Activated B cell treated with CpG ODN at 0.5 μM for 24 hours (primary cell): ENCODE measurements at places on chromosomes 11 and 22. TPM values are rescaled to one million over a fixed set of nuclear protein-coding genes. Genes with fewer than 3 reads are reported as not detected.
A peak's percentile ranks its signal among the peaks of the same experiment; 100 is the strongest.

- DNase-seq = no peak
These were observed 62.8 kb upstream of the PRDM11 start for GRCh38 chr11:45083544-45084087.

GRCh38 chr11:121688055-121688491 lies 235.3 kb upstream of the SORL1-AS1 start:
- no peak for DNase-seq

Gene OR5F1
- not detected in 2 replicates for total RNA-seq

DNA sequence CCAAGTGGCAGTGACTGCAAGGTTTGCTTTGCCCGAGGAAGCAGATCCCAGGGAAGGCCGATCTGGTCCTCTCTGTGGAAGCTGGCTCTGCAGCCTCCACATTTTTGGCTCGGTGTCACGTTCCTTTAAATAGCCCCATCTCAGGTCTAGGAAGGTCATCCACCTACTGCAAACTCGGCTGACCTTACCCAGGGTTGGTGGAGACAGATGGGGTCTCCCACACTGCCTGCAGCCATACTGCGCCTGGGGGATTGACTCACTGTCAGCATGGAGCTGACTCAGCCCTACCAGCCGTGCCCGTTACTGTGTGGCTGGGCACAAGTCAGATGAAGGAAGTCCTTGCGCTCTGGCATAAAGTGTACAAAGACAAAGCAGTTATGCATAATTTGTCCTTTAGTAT lies 16.9 kb downstream of the CDPF1 start:
- no peak for DNase-seq

DNA sequence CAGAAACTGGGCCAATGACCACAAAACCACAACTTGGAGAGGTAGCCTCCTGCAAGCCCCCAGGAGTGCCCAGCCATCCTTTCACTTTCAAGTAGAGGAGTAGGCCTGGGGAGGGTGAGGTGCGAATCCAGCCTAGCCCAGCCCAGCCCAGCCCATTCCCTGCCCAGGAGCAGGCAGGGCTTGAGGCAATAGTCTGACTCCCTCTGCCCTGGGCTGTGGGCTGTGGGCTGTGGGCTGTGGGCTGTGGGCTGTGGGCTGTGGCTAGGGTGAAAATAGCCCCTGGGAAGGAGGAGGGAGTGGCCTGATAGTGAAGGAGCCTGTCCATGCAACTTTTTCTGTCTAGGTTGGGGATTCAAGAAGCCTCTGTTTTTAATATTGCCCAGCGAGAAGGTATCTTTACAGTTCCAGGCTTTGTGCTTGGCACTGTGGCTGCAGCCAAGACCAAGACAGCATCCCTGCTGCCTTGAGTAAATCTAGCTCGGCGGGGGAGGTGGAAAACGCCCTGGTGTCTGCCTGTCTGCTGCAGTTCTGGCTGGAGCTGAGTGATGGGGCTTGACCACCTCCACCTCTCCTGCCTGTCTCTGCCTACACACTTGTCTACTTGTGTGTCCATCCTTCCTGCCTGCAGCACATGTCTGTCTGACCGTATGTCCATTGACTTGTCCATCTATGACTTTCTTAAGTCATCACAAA lies 40.7 kb downstream of the LMO1 start:
- no peak for DNase-seq

DNA sequence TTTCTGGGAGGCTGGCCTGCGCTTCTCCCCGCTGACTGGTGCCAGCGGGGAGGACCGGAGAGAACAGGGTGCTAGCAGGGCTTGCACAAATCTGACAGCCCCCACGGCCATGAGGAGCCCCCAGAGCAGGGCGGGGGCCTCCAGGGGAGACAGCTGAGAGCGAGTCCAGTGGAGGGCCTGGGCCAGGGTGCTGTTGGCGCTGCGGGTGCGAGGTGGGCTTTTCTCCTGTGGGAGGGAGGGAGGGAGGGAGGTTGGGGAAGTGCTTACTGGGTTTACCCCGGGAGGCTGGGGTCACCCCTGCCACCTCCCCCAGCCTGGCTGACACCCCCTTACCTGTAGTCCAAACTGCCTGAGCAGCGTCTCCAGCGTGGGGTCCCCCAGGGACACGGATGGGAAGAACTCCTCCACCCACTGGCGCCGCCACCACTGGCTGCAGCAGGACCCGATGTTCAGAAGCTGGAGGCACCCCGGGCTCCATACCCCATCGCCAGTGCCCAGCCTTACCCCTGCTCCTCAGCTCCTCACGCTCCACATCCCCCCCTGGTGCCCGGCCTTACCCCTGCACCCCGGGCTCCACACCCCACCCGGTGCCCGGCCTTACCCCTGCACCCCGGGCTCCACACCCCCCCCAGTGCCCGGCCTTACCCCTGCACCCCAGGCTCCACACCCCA lies 3.9 kb downstream of the LMF2 start:
- DNase-seq = no peak

GRCh38 chr22:31635638-31636306 lies 26.2 kb downstream of the PISD start:
- DNase-seq = no peak

Gene WT1
- not detected in 2 replicates for total RNA-seq

DNA sequence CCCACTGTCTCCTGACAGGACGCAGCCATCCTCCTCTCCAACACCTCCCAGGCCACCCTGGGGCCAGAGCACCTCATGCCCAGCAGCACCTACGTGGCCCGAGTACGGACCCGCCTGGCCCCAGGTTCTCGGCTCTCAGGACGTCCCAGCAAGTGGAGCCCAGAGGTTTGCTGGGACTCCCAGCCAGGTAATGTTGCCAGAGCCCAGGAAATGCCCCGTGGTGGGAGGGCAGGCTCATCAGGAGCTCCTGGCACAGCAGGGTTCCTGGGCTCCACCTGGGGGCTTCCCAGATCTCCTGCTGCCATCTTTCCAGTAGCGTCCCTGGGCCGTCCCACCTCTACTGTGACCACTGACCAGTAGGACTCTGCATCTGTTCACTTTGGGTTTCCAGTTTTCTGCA lies 16.2 kb downstream of the CSF2RB start:
- no peak for DNase-seq

GRCh38 chr11:128692753-128693415 lies 988 bp upstream of the FLI1 start:
- DNase-seq = peak; percentile 54

DNA sequence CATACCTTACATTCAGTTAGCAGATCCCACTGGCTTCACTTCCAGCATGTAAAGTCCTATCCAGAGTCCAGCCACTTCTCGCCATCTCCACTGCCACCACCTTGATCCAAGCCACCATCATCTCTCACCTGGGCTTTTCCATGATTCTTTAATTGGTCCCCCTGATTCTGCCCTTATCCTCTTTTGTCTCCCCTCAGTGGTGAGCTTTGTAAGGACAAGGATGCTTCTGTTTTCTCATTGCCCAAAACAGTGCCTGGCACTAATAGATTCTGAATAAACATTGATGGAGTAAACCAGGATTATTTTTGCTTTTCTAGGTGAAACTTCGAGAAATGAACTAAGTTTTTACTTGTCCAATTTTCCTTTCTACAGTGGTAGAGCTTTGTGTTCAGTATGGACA lies 4.4 kb downstream of the POLA2 start:
- no peak for DNase-seq

Gene KIRREL3
- not detected in 2 replicates for total RNA-seq

Gene NLRP14
- 0.11 and 0.12 TPM in 2 replicates for total RNA-seq

GRCh38 chr11:87908086-87908485 lies 267.2 kb downstream of the RAB38 start:
- DNase-seq = no peak

- DNase-seq = no peak
These were observed 599.1 kb upstream of the FAT3 start for GRCh38 chr11:91625495-91625894.

GRCh38 chr11:60615497-60615896 lies 83.9 kb upstream of the MS4A8 start:
- DNase-seq = no peak

Gene C11orf97
- total RNA-seq = not detected in 2 replicates

DNA sequence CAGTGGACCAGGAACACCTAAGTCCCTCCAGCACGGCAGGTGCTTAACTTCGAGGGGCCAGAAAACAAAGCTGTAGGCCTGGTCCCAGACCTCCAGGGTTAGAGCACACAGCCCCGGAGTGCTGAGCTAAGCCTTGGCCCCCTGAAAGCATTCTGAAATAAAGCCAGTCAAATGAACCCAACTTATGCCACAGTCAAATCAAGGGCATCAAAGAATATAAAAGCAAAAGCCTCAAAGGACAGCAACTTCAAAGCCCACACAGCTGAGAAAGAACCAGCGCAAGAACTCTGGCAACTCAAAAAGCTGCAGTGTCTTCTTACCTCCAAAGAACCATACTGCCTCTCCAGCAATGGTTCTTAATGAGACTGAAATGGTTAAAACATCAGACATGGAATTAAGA lies 39.1 kb downstream of the TMEM123 start:
- no peak for DNase-seq

- no peak for DNase-seq
These were observed at the start of gene RAG2 for GRCh38 chr11:36598051-36598450. RAG2 (minus strand) TSS chr11:36598236; CDS start chr11:36594168, 4,068 bp downstream.

DNA sequence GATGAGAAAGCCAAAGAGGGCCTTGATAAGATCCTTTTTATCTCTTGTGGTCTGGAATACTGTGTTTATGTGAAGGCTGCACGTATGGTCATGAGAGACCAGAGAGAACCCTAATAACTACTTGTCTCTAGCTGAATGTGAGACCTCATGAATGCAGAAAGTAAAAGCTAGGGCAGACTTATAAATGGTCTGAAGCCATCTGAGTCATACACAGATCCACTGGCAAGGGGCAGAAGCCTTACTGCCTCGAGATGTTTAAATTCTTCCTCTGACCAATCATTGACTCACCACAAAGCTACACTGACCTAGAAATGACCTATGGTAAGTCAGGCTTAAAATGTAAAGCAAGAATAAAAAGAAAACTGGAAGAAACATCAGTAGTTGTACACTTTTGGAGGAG lies 22.7 kb upstream of the OR4B1 start:
- no peak for DNase-seq

DNA sequence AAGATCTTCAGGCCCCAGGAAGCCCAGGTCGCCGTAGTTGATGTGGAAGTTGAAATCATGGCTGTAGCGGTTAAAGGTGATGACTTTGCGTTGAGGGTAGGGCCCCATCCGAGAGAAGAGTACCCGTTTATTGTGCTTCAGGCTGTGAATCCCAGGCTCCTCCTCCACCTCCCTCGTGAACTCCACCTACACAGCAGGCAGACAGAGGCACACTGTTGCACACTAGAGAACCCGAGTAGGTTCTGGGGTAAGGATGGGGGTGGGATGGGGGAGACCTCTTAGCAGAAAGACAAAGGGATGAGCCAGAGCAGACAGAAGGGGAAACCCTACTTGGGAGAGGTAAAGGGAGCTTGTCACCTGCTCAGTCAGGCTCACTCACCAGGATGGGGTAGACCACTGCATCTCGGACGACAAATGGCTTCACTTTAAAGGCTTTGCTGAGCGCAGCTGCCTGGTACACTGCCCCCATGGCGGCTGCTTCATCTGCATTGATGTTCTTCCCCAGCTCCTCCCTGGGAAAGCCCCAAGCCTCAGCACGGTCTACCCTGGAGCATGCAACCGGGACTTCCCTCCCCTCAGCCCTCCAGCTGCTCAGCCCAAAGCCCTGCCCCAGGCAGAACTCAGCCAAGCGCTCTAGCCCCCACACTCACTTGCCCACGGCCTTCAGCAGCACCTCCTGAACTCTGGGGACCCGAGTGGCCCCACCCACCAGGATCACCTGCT lies 5.4 kb downstream of the HYOU1 start:
- DNase-seq = peak; percentile 47

- no peak for DNase-seq
These were observed 47.8 kb upstream of the SHANK2 start for GRCh38 chr11:71300187-71300586.

Gene GUCY1A2
- 0.07 TPM in 1 of 2 replicates, not detected in the other for total RNA-seq

GRCh38 chr11:78429209-78429608 lies 11.6 kb upstream of the GAB2 start:
- DNase-seq = no peak

Gene CTSW
- total RNA-seq = 0.59 and 0.93 TPM in 2 replicates

Gene TIMM10
- total RNA-seq = 100 and 108 TPM in 2 replicates
